ENCODE measurements at places on chromosomes 2 and 18.

DNA sequence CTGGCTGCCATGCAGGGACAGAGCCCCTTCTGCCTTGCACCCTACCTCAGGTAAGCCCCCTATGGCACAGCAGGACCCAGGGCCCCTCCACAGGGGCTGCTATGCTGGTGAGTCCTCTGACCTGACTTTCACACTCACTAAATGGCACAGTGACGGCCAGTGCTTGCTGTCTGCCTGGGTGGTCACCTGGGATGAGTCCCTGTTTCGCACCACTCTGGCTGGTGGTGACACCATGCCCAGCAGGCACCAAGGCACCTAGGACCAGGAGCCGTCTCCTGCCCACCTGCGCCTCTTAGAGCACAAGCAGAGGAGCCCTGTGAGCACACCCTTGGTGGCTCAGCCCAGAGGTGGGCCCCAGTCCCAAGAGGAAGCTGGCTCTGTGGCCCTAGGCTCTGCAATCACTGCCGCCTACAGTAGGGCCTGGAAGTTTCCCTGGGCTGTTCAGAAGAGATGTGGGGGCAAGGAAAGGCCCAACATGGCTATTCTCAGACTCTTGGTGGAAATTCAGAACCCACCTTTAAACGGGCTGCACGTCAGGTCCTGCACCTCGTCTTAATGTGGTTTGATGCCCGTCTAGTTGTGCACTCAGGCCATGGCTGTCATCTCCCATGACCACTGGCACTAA lies 96.0 kb downstream of the PLB1 start:
- no peak for DNase-seq

- no peak for DNase-seq
Observed at GRCh38 chr2:237691029-237691907, 63.9 kb downstream of the LRRFIP1 start.

- DNase-seq: no peak
Observed at GRCh38 chr2:216354306-216354705, 18.0 kb downstream of the MARCHF4 start.

GRCh38 chr2:23426263-23426905 lies 41.4 kb downstream of the KLHL29 start:
- DNase-seq: no peak

DNA sequence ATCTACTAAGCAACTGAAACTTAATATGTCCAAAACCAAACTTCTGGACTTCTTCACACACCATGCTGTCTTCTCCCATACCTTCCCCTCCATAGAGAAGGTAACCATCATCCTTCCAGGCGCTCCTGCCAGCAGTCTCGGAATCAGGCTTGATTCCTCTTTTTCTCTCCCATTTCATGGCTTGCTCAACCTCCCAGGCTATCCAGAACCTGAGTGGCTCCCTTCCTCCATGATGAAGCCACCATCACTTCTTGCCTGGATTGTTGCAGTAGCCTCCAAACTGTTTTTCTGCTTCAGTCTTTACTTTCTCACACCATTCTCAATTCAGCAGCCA lies 40.1 kb upstream of the NDUFV2 start:
- DNase-seq: no peak

GRCh38 chr18:70072678-70073077 lies 125.0 kb upstream of the CD226 start:
- DNase-seq: no peak

GRCh38 chr18:6219116-6219717 lies 195.5 kb downstream of the L3MBTL4 start:
- no peak for DNase-seq

DNA sequence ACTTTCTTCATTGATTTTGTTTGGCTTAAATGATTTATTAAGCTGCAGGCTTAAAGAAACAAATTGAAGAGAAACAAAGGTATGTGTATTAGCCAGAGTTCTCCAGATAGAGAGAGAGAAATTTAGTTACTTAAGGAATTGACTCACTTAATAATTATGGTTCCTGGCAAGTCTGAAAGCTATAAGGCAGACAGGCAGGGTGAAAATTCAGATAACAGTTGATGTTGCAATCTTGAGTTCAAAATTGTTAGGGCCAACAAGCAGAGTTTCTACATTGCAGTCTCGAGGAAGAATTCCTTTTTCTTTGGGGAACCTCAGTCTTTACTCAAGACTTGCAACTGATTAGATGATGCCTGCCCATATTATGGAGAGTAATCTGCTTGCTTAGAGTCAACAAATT lies 593.5 kb downstream of the ADCYAP1 start:
- no peak for DNase-seq

DNA sequence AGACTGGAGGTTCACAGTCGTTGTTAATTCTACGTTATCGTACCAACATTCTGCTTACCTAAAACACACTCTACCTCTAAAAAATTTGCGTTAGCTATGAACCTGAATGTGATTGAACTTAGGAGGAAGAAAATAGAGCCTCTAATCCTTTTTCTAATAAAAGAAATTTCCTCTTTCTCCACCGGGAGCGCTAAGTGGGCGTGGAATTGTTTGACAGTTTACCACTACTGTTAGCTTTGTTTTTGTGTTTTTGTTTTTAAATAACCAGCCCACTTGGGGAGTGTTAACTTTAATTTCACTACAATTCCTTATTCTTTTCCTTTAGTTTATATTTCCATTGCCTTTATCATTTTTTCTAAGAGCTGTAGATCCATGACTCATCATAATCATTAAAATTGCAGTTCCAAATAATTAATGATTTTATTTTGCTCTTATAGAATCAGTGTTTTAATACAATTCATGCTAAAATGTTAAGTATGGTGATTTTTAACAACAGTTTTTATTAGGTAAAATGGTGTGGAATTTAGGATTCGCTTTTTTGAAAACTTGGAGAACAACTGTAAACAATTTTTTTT lies 55.0 kb upstream of the ITM2C start:
- no peak for DNase-seq

- no peak for DNase-seq
Observed at GRCh38 chr2:102055346-102055990, 63.7 kb downstream of the IL1R2 start.

DNA sequence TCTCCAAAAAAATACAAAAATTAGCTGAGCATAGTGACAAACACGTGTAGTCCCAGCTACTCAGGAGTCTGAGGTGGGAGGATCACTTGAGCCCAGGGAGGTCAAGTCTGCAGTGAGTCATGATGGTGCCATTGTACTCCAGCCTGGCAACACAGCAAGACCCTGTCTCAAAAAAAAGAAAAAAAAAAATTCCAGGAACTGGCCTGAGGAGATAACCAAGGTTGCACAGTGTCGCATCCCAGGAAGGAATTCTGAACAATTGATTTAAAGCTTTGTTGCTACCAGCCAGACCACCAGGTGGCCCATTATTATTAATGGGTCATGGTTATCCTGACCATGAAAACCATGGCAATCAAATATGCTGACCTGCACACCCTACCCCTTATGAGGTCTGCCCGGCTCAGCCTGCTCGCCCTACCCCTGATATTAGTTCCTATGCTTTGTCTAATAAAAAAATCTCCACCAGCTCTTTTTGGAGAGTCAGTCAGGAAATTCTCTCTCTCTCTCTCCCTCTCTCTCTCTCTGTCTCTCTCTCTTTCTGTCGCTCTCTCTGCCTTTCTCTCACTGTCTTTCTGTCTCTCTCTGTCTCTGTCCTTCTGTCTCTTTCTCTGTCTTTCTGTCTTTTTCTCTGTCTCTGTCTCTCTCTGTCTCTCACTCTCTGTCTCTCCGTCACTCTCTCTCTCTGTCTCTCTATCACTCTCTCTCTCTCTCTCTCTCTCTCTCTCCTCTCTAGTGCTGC lies 73.7 kb downstream of the NCAPH start:
- DNase-seq: no peak

- no peak for DNase-seq
Observed at GRCh38 chr18:2395427-2396161, 175.7 kb downstream of the METTL4 start.

- DNase-seq: no peak
Observed at GRCh38 chr2:160214461-160215445, 14.7 kb upstream of the ITGB6 start.

DNA sequence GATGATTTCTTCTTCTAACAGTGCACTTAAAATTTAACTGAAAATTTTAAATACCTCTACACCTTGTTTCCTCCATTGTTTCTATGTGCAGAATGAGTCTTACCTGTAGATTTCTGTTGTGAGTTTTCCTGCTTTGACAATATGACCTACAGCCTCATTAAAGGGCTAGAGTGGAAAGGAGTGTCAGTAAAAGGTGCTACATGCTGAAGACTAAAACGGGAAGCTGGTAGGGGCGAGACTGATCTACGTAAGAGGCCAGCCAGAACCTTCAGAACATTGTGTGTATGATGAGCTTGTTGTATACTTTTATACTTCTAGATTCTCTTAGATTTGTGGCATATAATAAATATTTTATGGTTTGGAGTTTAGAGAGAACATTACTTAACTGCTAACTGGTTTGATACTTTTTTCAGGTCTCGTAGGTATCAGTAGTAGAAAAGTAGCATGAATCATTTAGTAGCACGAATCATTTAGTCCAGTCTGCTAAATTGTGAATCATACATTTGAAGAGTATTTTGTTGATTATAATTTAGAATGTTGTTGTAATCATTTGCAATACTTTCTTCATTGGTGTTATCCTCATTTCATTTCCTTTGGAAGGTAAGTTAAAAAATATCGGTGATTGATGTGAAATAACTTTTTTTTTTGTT lies 14.3 kb downstream of the INSIG2 start:
- DNase-seq: no peak

DNA sequence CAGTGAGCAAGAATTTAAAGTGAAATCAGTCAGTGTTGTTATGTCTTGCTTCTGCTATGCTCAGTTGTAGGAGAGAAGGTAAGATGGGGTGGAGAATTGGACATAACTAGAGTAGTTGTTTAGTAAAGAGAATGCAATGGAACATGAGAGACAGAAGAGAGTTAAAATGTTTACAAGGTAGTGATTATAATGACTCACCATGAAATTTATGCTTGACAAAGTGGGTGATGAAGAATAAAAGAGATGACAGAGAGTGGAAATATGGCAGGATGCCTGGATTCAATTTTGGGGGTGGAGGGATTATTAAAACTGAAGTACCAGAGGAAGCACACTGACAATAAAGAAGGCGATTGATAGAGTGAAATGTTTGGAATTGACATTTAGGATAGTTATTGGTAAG lies 10.6 kb downstream of the SCG2 start:
- DNase-seq: no peak

GRCh38 chr2:8290771-8291352 lies 391.0 kb upstream of the ID2 start:
- DNase-seq: no peak

DNA sequence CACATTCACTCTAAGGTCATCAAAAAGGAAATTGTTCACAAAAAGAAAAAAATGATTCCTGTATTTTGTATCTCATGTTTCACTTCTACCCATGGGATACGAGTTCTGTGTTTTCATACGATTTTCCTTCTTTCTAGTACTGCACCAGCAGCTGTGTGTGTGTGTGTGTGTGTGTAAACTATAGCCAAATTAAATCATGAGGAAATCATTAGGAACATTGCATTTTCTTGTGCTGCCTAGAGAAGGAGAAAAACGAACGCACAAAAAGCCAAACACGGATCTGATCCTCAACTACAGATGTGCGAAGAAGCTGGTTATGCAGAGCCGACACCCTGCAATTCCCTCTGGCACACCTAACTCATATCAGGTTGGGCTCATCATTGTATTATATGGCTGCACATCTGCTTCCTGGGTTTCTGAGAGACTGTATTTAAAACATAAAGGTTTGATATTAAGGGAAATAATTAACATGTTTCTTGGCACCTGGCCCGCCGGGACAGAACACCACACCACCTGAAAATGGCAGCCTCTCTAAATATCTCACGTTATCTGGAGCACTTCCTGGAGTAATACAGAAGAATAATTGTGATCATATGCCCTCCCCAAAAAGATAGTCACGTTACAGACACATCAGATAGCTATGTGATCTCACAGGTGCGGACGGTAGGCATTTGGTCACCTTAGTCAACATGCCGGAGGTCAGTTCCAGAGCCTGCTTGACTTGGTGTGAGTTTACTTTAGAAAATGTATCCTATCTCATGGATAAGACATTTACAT lies 586.3 kb upstream of the SALL3 start:
- no peak for DNase-seq

DNA sequence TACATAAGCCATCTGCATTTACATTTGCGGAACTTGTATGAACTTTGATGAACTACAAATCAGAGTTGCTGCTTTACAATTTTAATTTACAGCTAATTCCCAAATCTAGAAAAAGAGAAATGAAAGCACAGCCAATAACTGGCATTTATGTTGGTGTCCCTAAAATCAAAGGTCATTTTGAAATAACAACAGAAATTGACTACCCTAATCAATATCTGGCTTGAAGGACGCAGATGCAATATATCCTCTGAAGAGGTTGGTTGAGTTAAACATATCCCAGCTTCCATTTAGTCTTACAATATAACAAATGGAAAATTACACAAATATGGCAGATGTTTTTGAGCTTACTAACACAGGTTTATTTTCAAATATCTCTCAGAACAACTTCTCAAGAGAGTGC lies 177.5 kb downstream of the KCNJ3 start:
- DNase-seq: no peak

- DNase-seq: no peak
Observed at GRCh38 chr18:79945118-79946042, 6.1 kb downstream of the SLC66A2 start.

DNA sequence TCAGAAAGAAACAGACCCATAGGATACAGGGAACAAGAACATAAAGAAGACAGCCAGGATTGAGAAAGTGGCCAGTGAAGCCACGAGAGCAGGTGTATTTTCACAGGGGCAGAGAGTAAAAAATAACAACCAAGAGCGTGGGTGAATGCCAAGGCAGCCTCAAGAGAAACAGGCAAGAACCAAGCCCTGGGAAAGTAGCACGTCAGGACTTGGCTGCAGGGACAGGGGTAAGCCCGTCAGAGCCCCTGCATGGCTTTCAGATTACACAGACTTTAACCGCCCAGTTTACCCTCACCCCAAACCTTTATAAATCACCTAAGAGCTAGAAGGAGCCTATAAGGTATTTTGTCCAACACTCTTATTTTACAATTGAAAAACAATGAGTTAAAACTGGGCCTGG lies 43.7 kb downstream of the ARL4C start:
- peak; percentile 56 for DNase-seq

DNA sequence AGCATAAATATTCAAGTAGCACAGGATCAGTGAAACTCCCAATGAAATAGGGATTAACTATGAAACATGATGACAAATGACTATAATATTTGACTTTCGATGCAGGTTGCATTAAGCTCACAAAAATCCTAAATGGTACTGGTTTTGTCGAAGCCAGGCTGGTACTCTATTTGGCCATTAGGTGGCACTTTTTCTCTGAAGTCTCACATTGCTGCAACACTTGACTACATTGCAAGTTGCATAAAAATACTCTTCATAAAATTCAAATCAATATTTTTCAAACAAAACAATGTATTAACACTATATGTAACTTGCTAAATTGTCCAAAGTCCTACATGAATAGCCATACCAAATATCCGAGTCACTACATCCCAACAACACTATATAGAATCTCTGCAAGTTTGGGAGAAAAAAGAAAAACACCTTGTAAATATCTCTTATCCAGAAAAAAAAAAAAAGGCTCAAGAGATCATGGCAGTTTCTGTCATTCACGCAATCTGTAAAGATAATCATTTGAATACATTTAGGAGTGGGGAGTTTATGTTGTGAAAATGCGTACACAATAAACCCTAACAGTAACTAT lies 9.5 kb downstream of the RTTN start:
- no peak for DNase-seq

- DNase-seq: no peak
Observed at GRCh38 chr2:109457366-109457765, 156.4 kb downstream of the SEPTIN10 start.

GRCh38 chr2:199163613-199164458 lies 293.9 kb downstream of the SATB2 start:
- DNase-seq: no peak

- DNase-seq: no peak
Observed at GRCh38 chr2:28768952-28769351, 17.3 kb downstream of the PPP1CB start.
